Colonic mucosa (tissue), 4 donors: ENCODE measurements at places on chromosomes 2 and 18. TPM values are rescaled to one million over a fixed set of nuclear protein-coding genes. Genes with fewer than 3 reads are reported as not detected.

EPAS1 gene
- 116 TPM for total RNA-seq

NEU4 gene
- total RNA-seq, result 84.5 TPM

SELENOI gene
- total RNA-seq, result 42.2 TPM

SP100 gene
- total RNA-seq, result 35.7 TPM

AGXT gene
- total RNA-seq, result 1.9 TPM

KCNF1 gene
- total RNA-seq, result 0.22 TPM

IL18RAP gene
- total RNA-seq, result 0.69 TPM

TTN gene
- 1.8 TPM for total RNA-seq

CCDC68 gene
- 46.8 TPM for total RNA-seq

NTSR2 gene
- total RNA-seq, result not detected

CHRND gene
- total RNA-seq, result not detected

PTPRM gene
- 13.9 TPM for total RNA-seq

CERKL gene
- total RNA-seq, result 0.24 TPM

DOK1 gene
- 20.9 TPM for total RNA-seq

POTEJ gene
- total RNA-seq, result not detected
